ENCODE measurements at places on chromosomes 7 and 10.

GRCh38 chr7:44320141-44320540, 5.3 kb downstream of the CAMK2B start:
- no peak for DNase-seq

DNA sequence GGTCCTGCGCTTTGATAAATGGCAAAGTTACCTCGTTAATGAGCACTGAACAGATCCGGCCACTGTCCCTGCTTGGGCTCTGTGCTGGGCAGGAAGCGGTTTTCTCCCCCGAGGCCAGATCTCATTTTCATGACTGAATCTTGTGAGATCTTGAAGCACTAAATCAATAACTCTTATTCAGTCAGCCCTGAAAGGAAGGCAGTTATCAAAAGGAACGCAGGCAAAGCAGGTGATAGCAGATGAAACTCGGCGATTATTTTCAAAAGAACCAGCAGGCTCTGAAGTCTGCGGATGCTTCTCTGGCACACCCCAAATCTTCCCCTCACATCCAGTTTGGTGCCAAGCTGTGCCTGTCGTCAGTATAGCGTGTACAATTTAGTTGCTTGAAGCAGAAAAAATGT, 228.7 kb downstream of the BAMBI start:
- no peak for DNase-seq

DNA sequence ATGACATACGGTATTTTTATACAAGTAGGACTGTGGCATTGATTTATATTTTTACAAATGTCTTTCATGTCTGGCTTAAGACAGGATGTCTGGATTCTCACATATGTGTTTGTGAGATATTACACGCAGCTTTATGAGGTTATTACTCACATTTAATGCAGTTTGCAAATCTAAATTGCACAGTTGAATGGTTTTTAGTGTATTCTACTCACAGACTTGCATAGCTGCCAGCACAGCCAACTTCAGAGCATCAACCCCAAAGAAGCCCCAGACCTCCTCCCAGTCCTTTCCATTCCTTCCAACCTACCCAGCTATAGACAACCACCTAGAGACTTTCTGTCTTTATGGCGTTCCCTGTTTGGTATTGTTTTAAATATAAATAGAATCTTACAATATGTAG, 193.8 kb upstream of the SHH start:
- DNase-seq, result no peak

DNA sequence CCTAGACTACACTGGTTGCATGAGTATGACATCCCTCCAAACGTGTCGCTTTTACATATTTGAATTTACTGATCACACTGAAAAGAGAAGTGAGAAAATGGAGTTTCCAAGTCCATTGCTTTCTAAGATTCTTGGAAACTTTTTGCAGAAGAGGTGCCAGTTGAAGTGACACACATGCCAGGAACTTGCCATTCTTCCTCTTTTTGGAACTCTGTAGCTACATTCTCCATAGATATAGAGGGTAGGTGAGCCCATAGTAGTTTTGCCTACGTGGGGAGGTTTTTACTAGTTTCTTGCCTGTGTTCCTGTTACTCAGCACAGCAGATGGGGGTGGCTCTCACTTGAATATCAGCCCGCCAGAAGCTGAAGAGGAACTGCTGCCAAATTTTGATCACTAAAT, 286.6 kb upstream of the NRP1 start:
- no peak for DNase-seq

DNA sequence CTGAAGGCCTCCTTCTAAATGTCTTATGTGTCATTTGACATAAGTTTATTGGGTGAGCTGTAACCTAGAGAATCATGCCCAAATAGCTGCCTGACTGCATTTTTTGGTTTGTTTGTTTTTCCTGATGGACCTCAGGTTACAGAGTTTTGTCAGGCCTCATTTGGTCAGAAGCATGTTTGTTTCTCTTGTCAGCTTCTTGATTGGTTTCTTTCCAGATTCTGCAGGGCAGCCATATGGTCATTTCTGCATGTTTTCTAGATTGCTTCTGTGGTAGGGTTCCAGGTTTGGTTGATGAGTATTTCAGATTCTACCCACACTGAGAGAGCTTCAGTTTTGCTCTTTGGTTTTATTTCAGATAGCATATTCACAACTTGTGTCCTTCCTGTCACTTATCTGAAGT, 28.0 kb downstream of the GLCCI1 start:
- no peak for DNase-seq

DNA sequence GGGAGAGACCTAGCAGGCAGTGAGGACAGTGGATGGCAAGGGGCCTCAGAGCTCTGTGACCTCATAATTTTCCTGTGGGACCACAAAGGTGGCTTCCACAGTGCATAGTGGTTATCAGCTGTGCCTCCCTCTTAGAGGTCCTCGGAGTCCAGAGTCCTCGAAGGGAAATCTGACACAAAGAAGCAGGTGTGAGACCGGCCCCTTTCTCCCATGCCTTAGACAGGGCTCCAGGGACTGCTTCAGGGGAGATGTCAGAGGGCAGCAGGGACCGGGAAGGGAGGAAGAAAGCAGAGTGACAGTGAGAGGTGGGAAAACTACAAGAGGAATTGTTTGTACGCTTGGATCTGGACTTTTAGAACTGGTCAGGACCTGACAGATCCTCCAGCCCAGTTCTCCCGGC, 66.3 kb downstream of the BAMBI start:
- DNase-seq, result no peak

- DNase-seq, result peak; percentile 39
These were observed 20.5 kb upstream of the PITRM1 start for GRCh38 chr10:3192856-3193635.
